ENCODE measurements at places on chromosomes 2 and 18. TPM values are rescaled to one million over a fixed set of nuclear protein-coding genes. Genes with fewer than 3 reads are reported as not detected.
A peak's percentile ranks its signal among the peaks of the same experiment; 100 is the strongest.

- H3K4me1 ChIP-seq, result no peaks in the 10 kb centered on the region
- H3K36me3 ChIP-seq, result no peaks in the 10 kb centered on the region
- no peak for DNase-seq
- no peak overlapping the region for H3K4me3 ChIP-seq
- no peaks in the 10 kb centered on the region for H3K27me3 ChIP-seq
Observed at GRCh38 chr2:84537251-84537650, 21.0 kb downstream of the DNAH6 start.

DNA sequence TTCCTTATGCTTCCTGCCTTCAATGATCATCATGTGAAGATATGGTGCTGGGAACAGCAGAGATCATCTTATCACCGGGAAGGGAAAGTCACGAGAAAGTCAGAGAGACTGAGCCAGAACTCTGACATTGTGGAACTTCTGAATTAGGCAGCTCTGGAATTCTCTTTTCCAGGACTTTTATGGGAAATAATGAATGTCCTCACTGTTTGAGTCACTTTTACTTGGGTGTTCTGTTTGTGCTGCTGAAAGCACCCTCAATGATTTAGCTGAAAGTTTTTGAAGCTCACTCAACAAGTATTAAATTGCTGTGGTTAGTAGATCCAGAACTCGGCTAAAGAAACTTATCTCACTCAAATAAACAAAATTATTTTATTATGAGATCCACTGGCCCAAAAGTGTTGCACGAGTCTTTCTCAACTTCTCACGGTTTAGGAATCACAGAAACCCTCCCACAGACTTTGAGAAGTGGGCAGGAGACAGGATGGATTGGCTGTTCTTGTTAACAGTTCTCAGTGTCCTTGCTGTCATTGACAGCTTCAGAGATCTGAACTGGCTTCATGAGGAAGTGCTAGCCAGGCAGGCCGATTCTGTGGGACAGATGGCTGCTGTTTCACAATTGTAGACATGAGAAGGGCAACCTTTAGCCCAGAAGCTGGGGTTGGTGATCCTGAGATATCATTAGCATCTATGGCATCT lies 26.4 kb upstream of the ATRAID start:
- no peaks in the 10 kb centered on the region for H3K27me3 ChIP-seq
- no peak overlapping the region for H3K4me3 ChIP-seq
- no peak for DNase-seq
- H3K27ac ChIP-seq, result peak overlapping the region; percentile 53
- H3K36me3 ChIP-seq, result no peaks in the 10 kb centered on the region
- peaks cover 21% of the 10 kb centered on the region for H3K4me1 ChIP-seq

- peaks cover 53% of the 10 kb centered on the region for H3K36me3 ChIP-seq
- no peaks in the 10 kb centered on the region for H3K4me1 ChIP-seq
- no peak for DNase-seq
- no peaks in the 10 kb centered on the region for H3K27me3 ChIP-seq
- H3K27ac ChIP-seq, result no peak overlapping the region
- no peak overlapping the region for H3K4me3 ChIP-seq
Observed at GRCh38 chr2:241724975-241725870, 9.2 kb upstream of the D2HGDH start.

Gene TMEM182
- total RNA-seq, result 0.17 TPM

Gene GKN2
- total RNA-seq, result not detected

Data from esophagus muscularis mucosa (tissue), 4 donors.